ENCODE measurements at places on chromosomes 12 and 14.

DNA sequence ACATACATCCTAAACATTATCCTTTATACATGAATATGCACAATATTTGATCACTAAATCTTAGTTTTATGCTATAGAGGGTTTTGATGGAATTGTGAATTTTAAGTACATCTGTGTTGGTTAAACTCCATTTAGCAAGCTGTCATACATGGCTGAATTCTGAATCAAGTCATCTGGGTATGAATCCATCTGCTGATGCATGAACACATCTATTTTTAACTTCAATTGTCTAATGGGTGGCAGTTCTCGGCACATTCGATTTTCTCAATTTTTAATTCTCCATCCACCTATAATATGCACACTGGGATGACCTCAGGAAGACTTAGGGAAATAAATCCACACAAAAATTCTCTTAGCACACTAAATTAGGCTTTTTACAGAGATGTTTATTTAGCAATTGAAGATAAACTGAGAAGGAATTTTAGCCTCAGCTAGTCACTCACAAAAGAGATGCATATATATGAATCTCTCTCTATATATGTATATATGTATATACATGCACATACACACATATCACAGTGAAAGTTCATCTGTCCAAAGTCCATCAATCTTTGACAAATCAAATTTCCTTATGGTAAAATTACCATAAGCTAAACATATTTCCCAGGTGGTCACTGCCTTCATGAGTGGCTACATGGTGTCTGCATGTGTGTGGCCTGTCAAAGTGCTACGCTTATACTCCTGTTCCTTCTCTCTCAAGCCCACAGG, 44.5 kb upstream of the VPS33A start:
- DNase-seq, result peak; percentile 67

DNA sequence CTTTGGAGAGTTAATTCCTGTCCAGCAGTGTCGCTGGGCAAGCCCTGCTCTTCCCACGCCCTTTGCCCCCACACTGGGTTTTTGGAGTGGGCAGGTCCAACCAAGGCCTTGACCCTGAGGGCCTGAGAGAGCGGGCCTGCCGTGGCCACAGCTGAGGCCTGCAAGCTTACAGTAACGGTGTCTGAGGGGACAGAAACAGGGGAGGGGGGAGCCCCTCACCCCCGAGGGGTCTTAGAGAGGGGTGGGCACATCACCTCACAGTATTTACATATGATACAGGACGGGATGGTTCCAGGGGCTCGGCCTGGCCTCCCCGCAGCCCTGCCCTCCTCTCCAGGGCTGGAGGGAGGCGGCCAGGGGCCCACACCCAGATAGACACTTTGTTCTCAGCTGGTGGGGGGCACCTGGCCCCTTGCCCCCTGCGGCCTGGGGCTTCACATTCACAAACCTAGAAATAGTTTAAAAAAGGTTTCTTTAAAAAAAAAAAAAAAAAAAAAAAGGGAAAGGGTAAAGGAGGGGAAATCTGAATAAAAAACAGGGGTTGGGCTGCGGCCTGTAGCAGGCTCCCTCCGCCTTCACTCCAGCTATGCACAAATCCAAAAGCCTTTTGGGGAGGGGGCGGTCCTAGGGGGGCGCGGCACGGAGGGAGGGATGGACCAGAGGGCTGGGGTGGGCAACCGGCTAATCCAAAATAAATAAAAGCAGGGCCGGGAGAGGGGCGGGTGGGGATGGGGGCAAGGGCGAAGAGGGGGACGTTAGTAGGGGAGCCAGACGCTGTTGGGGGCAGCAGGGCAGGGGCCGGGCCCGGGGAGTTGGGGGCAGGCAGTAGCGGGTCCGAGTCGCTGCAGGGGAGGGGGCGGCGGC, 14.8 kb upstream of the PLA2G1B start:
- DNase-seq, result no peak

- DNase-seq, result no peak
Observed at GRCh38 chr12:76399040-76399439, 50.8 kb upstream of the BBS10 start.

GRCh38 chr14:20564501-20564997, 3.7 kb upstream of the RNASE9 start:
- DNase-seq, result no peak

DNA sequence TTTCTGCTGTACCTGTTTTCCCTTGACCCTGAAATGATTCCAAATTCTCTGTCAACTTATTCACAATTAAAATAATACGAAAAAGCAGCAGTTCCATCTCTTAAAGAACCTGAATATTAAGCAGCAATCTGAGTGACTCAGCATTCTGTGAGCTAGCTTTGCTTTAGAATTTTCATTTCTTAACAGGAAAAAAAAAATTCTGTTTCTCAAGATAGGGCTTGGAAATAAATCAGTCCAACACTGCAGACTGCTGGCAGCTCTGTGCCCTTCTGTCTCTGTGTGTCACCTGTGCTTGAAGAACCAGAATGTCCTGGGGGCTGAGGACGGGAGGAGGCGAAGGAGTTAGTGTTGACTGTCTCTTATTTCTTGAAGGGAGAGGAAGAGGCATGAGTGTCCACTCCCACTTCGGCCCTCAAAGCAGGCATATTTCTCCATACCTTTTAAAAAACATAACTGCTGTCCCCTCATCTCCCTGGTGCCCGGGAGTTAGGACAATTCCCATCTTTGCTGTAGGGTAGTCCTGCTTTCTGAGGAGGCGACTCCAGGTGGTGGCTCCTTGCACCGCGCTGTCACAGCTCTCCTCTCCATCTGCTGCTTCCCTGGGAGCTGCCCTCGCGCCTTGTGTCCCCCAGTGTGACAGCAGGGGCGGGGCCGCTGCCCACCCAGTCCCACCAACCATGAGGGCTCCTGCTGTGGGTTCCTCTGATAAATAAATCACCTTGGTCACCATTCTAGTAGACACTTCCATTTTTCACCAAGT, 203.1 kb downstream of the CALM1 start:
- peak; percentile 73 for DNase-seq

DNA sequence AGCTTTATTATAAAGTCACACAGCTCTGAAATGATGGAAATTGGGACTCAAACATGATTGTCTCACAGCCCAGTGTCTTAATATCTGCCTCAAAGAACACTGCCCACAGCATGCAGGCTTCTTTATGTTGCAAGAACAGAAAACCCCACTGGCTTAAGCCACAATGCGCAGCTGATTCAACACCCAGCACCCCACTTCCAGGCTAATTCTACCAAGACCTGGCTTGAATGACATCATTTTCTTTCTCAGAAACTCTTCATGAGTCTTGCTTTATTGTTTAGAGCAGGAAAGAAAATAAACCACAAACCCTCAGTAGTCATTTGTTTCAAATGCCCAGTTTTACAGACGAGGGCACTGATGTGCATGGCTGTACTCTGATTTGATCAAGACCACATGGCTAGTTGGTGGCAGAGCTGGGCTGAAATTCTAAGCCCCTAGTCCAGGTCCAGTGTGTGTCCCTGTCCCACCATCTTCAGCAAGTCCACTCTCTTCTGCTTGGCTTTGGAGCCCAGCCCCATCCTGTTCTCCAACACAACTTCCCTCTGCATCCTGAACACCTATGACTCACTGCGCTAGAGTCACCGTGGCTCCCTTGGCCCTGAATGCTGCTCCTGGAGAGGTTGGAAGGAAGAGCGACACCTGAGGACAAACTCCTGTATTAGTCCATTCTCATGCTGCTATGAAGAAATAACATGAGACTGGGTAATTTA, 50.3 kb upstream of the SRSF5 start:
- DNase-seq, result no peak

GRCh38 chr12:26226629-26227360, 31.4 kb downstream of the SSPN start:
- DNase-seq, result peak; percentile 79

DNA sequence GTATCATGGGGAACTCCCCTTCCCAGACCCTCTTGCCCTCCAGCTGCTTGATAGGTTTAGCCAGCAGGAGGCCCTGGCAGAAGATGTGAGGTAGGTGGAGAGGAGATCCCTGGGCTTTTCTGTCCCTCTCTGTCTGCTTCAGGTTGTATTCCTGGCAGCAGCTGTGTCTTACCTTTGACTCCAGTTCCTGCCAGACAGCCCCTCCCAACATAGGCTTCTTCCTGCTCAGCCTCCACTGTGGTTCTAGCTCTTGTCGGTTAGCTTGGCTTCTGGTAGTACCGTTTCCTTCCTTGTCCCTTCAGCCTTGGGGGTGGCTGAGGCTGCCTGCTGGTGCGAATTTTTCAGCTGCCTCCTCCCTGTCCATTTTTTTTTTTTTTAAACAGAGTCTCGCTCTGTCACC, 215.7 kb upstream of the CRY1 start:
- DNase-seq, result no peak

DNA sequence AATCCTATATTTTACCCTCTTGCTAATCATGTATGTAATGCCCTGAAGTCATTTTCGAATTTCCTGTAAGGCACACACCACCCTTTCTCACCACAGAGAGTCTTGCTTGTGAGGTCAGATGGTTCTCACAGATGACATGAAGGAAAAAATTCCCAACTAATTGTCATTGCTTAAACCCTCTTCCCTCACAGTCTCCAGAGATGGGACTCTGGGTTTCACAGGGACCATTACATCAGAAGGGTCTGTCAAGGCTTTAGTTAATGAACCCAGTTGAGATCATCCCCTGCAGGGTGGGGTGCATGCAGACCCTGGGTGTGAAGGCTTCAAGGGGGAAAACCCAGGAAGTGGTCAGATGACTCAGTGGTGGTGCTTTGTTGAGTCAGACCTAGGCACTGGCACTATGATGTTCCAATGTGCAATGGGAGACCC, 229.6 kb downstream of the BCAT1 start:
- DNase-seq, result no peak

DNA sequence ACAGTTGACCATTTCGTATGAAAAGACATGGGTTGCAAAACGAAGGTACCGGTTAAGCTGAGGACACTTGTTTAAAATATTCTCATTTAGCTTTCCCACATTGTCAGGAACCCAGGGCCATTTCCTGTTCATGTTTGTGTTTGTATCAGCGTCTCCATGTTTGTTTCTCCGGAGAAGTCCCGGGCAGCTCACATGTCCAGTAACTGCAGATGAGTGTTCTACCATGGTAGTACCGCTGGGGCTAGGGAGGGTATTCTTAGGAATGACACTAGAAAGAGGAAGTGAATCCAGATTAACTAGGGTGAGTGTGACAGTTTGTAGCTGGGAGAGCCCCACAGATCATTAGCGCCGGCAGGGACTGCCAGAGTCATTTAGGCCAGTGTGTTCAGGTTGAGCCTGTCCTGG, 50.0 kb upstream of the EVL start:
- DNase-seq, result no peak

DNA sequence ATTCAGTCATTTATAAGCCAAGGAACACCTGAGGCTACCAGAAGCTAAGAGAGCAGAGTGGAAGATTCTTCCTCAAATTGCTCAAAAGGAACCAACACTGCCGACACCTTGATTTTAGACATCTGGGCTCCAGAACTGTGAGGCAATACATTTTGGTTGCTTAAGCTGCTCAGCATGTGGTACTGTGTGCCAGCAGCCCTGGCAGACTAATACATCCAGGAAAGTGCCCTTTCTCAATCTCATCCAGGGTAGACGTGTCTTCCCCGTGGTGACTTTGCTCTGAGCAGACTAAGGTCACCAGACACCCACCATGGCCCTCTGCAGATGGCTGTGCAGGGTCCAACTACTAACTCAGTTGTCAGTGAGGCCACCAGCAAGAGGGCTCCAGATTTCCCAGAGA, 122.8 kb downstream of the VRK1 start:
- no peak for DNase-seq

DNA sequence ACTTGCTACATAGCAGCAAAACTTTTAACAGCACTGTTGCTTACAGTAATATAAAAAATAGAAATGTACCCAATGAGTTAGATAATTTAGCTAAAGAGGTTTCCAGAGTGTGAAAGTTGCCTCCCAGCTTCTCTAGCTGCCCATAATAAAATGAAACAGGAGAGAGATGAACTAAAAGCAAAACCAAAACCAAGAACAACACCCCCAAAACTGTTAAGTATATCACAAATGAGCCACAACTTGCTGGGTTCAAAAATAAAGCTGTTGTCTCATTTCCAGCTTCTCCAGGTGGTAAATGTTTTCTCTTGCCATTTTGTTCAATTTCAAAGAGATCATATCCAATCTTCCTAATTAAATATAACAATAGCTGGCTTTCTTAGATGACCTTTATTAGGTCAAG, 614.0 kb downstream of the ETNK1 start:
- no peak for DNase-seq

DNA sequence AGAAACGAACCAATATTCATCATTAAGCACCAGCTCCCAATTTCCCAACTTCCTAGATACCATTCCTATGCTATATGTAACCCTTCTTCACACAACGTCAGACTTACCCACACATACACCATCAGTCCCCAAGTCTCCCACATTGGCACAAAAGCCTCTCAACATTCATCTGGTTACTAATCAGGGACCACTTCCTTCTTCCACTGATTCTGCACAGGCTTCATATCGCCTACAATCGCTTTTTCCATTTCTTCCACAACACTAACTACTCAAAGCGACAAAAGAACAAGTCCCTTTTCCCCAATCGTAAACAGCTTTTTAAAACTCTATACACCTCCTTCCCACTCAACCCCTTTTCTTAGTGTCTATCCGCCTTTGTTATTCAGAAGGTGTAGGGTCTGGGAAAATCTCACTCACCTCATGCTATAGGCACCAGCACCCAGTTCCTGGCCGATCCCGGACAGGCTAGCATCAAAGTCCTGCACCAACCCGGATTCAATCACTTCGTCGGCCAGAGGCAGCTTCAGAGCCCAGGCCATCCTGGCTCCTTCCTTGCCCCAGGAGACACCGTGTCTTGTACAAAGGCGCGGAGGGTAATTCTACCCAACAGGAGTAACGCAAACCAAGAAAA, 936 bp downstream of the TFCP2 start:
- DNase-seq, result peak; percentile 21

GRCh38 chr12:46808955-46809697, 16.7 kb downstream of the SLC38A4 start:
- no peak for DNase-seq

DNA sequence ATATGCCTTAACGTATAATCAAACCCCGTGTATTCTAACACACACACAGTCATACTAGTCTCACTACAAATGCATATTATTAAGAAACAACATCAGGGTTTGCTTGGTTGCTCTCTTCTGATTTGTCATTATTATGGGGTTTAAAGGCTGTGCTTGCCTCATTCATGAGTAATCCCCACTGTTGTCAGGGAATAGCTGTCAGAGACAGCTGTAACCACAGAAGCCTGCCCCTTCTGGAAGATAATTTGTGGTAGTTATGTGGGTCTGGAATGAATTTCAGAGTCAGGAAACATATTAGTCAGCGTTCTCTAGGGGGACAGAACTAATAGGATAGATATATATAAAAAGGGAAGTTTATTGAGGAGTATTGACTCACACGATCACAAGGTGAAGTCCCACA, 456.9 kb upstream of the TMEM132C start:
- DNase-seq, result no peak

DNA sequence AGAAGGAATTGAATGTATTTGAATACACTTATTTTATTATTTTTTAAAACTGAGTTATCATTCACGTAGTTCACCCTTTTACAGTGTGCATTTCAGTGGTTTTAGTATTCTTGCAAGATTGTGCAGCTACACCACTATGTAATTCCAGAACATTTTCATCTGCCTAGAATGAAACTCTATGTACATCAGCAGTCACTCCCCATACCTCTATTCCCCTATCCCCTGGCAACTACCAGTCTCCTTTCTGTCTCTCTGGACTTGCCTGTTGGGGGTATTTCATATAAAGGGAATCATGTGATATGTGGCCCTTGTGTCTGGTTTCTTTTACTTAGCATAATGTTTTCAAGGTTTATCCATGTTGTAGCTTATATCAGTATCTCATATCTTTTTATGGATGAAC, 96.8 kb downstream of the BORCS5 start:
- DNase-seq, result no peak

Measured in cerebellum (tissue), 4 donors.